ENCODE measurements at places on chromosomes 3 and 15. TPM values are rescaled to one million over a fixed set of nuclear protein-coding genes. Genes with fewer than 3 reads are reported as not detected.

DNA sequence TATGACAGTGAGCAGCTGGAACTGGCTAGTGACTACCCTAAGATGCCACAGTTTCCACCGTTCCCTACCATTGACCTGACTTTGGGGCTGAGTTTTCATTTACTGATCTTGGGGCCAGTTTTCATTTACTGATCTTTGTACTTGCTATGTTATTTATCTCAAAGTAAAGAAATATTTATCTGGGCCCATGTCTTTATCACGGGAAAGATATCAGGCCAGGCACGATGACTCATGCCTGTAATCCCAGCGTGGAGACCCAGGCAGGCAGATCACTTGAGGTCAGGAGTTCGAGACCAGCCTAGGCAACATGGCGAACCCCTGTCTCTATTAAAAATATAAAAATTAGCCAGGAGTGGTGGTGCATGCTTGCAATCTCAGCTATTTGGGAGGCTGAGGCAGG lies 83.5 kb downstream of the EOMES start:
- no peak overlapping the region for H3K27ac ChIP-seq
- H3K4me1 ChIP-seq: peaks cover 9% of the 10 kb centered on the region
- H3K27me3 ChIP-seq: no peaks in the 10 kb centered on the region
- no peaks in the 10 kb centered on the region for H3K36me3 ChIP-seq

DNA sequence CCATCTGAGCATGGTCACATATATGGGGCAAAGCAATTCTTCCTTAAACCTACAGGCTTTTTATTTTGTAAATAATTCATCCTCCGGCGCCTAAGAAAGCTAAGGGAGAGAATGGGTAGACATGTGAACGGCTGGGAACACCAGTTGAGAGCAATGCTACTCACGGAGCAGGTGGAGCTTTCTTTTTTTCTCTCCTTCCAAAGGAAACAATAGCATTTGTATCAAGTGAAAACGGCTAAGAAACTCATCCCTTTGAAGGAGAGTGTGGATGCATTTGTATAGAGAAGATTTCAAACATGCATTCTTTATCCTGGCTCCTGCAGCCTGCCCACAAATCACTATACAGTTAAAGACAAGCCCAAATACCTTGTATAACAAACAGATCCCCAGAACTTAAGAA lies 637.8 kb downstream of the MAGI1 start:
- H3K4me3 ChIP-seq: no peak overlapping the region
- no peaks in the 10 kb centered on the region for H3K36me3 ChIP-seq
- peaks cover 1% of the 10 kb centered on the region for H3K27me3 ChIP-seq
- no peak for DNase-seq
- H3K27ac ChIP-seq: no peak overlapping the region

DNA sequence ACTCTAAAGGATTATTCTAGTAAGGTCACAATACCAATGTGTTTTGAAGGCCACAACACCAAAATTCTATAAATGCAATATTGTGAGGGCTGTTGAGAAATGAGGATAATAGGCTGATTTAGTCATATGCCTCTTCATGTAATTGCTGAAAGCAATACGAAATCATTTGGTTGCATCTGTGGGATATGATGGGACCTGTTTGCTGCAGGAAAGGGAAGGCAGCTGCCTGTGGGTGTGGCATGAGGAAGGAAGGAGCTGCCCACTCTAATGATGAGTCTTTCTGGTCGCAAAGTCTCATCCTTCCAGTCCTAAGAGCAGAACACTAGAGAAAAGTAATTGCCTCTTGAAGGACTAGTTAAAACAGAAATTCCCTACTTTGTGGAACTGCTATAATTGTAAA lies 245.3 kb upstream of the ZPLD1 start:
- H3K36me3 ChIP-seq: no peaks in the 10 kb centered on the region
- no peak overlapping the region for H3K27ac ChIP-seq
- H3K4me1 ChIP-seq: peaks cover 16% of the 10 kb centered on the region
- H3K27me3 ChIP-seq: no peaks in the 10 kb centered on the region
- no peak overlapping the region for H3K4me3 ChIP-seq

DNA sequence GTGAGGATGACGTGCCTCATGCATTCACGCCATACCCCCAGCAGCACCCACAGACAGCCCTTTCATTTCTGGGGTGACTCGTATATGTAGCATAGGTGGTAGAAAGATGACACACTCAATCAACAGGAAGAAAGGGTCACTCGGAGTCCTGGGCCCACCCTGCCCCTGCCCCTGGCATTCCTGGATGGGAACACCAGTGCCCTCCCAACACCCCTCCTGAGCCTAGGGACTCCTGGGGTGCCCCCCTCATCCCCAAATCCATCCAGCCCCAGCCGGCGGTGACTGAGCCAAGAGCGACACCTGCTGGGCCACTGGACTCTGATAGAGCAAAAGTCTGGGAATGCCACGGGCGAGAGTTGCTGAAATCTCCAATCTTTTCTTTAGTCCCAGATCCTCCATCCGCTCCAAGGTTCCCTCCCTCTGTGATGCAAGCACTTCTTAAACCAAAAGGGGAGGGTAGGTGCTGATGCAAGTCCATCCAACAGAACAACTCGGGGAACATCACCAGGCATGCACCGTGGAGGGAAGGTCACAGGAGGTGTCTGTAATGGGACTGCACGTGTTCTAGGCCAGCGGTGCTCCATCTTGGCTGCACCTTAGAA lies 31.1 kb downstream of the ACAN start:
- no peak overlapping the region for H3K27ac ChIP-seq
- no peaks in the 10 kb centered on the region for H3K36me3 ChIP-seq
- peak; percentile 24 for DNase-seq
- H3K4me1 ChIP-seq: peaks cover 5% of the 10 kb centered on the region

- H3K27me3 ChIP-seq: peaks cover 25% of the 10 kb centered on the region
- DNase-seq: no peak
- H3K4me1 ChIP-seq: peaks cover 20% of the 10 kb centered on the region
- H3K36me3 ChIP-seq: no peaks in the 10 kb centered on the region
- H3K4me3 ChIP-seq: no peak overlapping the region
Measured at GRCh38 chr15:80778621-80778963, 578 bp upstream of the CEMIP start.

The SLC28A2 gene
- total RNA-seq: not detected

The TNNC1 gene
- 7.2 TPM for total RNA-seq

The C3orf70 gene
- total RNA-seq: not detected
